Caco-2 (cell line): ENCODE measurements at places on chromosomes 5 and 9. TPM values are rescaled to one million over a fixed set of nuclear protein-coding genes. Genes with fewer than 3 reads are reported as not detected.

The C9orf152 gene
- total RNA-seq = 0.36 and 0.42 TPM in 2 replicates

The KIF4B gene
- total RNA-seq = 0.14 TPM in 2 replicates

The OLFML2A gene
- total RNA-seq = 1.1 and 1.2 TPM in 2 replicates

The JAK2 gene
- total RNA-seq = 0.86 and 1.4 TPM in 2 replicates

The PCDHA12 gene
- total RNA-seq = not detected in 2 replicates

DNA sequence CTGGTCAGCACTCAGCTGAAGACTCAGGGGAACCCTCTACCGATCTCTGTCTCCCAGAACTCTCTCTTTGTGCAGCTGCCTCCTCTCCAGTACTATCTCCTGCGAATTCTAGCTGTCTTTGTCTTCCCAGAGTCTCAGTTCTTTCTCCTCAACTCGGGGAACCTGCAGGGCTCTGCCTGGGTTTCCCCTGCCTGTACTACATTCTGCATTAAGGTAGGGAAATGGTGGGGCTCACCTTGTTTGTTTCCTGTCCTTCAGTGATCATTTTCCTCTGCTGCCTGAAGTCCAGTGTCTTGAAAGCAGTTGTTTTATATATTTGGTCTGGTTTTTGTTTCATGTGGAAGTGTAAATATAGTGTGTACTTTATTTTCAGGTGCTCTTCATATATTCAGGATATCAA, 43.1 kb upstream of the IGFBPL1 start:
- H3K4me1 ChIP-seq = no peaks in the 10 kb centered on the region
- H3K4me3 ChIP-seq = no peak overlapping the region
- H3K27me3 ChIP-seq = no peaks in the 10 kb centered on the region
- H3K27ac ChIP-seq = no peak overlapping the region

DNA sequence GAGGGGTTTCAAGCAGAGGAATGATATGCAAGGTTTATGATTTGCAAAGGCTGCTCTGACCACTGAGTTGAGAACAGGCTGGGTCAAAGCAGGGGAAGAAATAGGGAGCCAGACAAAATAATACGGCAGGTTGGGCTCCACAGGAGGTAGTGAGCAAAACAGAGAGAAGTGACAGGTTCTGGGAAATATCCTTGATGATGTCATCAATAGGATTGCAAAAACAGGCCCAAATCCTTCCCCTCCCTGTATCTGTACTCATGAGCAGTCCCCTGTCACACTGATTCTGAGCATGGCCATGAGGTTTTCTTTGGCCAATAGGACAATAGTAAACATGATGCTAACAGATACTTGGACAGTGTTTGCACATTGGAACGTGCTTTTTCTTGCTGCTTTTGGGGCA, 471.8 kb upstream of the BRINP1 start:
- H3K4me1 ChIP-seq = no peaks in the 10 kb centered on the region
- H3K27me3 ChIP-seq = no peaks in the 10 kb centered on the region
- H3K36me3 ChIP-seq = no peaks in the 10 kb centered on the region

- H3K27ac ChIP-seq = no peak overlapping the region
- H3K4me3 ChIP-seq = no peak overlapping the region
- no peaks in the 10 kb centered on the region for H3K27me3 ChIP-seq
Observed at GRCh38 chr9:86672966-86673365, 274.3 kb downstream of the GAS1 start.
